ENCODE measurements at places on chromosomes 4 and X. TPM values are rescaled to one million over a fixed set of nuclear protein-coding genes. Genes with fewer than 3 reads are reported as not detected.

Gene AR
- total RNA-seq: 2.9 TPM

Gene CCDC149
- total RNA-seq: 13.3 TPM

Gene LNX1
- total RNA-seq: 3.1 TPM

Gene MAGEB1
- total RNA-seq: not detected

Gene MED14
- total RNA-seq: 37.2 TPM

Gene TMEM129
- total RNA-seq: 34.7 TPM

Gene SOD3
- not detected for total RNA-seq

Gene TBC1D8B
- 7.9 TPM for total RNA-seq

Gene RTL5
- total RNA-seq: 0.47 TPM

Gene MAGEC3
- total RNA-seq: not detected

Gene PRICKLE3
- total RNA-seq: 9.7 TPM

Gene SMARCA1
- 48.0 TPM for total RNA-seq

Gene MAGEA3
- not detected for total RNA-seq

Gene FATE1
- total RNA-seq: not detected

Gene NWD2
- total RNA-seq: not detected

Gene SETD7
- total RNA-seq: 65.8 TPM

Gene USP26
- total RNA-seq: not detected

Gene STAP1
- total RNA-seq: not detected

Gene PDHA2
- total RNA-seq: not detected

Gene ZDHHC15
- under 0.01 TPM for total RNA-seq

Gene ZNF185
- total RNA-seq: 5.3 TPM

Gene LRIT3
- 0.17 TPM for total RNA-seq

Gene PPP4R3C
- not detected for total RNA-seq

Gene TRIML1
- total RNA-seq: not detected

Gene GAGE12D
- not detected for total RNA-seq

Gene ATOH1
- total RNA-seq: not detected

Gene PAGE5
- total RNA-seq: not detected

Measured in dermis blood vessel endothelial cell (primary cell).